H9 (cell line): ENCODE measurements at places on chromosomes 16 and 17. TPM values are rescaled to one million over a fixed set of nuclear protein-coding genes. Genes with fewer than 3 reads are reported as not detected.

The ZSCAN10 gene
- total RNA-seq = 207 and 212 TPM in 2 replicates

DNA sequence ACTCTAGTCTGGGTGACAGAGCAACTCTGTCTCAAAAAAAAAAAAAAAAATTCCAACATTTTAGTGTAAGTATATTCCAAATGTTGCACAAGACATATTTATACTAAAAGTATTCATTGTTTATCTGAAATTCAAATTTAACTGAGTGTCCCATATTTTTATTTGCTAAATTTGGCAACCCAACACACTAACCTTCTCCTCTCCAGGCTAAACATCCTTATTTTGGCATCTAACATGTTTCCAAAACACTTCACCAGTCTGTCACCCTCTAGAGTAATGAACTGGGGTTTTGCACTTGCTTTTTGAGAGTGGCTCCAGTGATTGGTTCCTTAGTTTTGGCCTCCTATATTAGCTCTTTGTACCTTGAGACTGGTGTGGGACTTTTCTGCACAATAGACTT is 243.4 kb upstream of the SALL1 start:
- no peak for DNase-seq

DNA sequence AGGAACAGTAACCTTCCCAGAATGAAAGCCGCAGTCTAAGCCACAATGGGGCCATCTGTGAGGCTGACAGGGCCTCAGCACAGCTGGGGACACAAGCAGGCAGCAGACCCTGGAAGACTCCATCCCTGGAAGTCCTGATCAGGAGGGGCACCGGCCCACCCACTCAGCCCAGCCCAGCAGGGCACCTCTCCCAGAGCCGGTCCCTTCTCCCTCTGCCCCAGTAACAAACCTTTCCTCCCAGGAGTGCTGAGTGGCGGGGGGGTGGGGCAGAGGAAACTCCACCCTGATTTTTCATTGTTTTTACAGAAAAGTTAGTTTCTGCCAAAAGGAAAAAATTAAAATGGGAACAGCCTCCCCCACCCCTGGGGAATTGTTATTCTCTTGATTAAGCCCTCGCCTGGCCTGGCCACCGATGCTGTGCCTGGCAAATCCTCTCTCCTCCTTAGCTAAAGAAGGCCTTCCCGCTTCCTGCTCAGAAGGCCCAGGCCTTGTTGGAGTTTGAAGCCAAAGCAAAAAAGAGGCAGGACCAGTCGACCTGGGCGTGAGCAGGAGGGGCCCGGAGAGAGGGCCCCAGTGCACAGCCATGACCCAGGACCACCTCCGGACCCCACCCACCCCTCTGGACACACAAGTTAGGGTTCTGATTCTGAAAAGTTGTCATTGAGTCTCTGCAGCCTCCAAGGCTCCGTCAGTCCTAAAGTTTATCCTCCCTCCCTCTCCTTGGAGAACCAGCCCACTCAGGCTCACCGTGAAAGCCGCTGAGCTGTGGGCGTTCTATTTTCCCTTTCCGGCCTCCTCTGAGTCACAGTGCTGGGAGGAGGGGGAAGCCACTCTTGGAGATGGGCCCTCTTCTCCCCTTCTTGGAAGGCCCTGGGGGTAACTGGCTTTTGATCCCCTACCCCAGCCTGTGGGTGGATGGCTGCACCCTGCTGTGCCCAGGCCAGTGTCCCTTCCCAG is 128.4 kb upstream of the TNRC6C start:
- no peak for DNase-seq

- DNase-seq = no peak
Observed at GRCh38 chr17:4720787-4721186, 10.4 kb downstream of the ARRB2 start.

The TMIGD1 gene
- not detected in 2 replicates for total RNA-seq

- DNase-seq = peak; percentile 73
Observed at GRCh38 chr16:68629351-68629910, 15.7 kb upstream of the CDH3 start.

- no peak for DNase-seq
Observed at GRCh38 chr16:64626776-64627175, 495.1 kb downstream of the CDH11 start.

DNA sequence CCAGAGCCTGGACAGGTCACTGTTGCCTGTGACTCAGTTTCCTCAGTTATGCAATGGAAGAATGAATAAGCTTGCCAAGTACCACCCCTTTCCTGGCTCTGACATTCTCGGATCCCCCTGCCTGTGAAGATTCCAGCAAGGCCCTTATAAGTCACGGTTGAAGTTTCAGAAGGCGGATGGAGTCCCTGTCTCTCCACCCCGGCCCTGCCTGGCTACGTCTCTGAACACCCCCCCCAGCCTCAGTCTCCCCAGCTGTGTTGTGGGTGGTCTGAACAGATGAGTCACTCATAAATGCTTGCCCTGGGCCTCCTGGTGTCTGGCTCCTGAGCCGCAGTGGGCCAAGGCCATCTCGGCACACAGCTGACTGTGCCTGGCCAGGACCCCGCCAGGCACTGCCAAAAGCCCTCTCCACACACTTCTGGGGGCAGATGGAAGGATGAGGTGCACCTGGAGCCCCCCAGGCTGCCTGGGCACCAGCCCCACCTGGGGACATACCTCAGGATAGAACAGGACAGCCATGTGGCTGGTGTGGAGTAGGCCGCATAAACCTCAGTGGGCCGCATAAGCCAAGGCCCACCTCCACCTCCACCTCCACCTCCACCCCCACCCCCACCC is 15.4 kb downstream of the VASN start:
- no peak for DNase-seq

GRCh38 chr16:27407133-27407532 is 5.2 kb downstream of the IL21R start:
- DNase-seq = no peak
